Stimulated activated effector memory CD8-positive, alpha-beta T cell treated with anti-CD3 and anti-CD28 coated beads, Interleukin-12 subunit alpha, Interleukin-12 subunit beta, amount 100 ng/mL, for 72 hours (primary cell): ENCODE measurements at places on chromosomes 11 and 22.

GRCh38 chr22:38347944-38348750 lies 30.9 kb upstream of the CSNK1E start:
- DNase-seq: peak; percentile 49

DNA sequence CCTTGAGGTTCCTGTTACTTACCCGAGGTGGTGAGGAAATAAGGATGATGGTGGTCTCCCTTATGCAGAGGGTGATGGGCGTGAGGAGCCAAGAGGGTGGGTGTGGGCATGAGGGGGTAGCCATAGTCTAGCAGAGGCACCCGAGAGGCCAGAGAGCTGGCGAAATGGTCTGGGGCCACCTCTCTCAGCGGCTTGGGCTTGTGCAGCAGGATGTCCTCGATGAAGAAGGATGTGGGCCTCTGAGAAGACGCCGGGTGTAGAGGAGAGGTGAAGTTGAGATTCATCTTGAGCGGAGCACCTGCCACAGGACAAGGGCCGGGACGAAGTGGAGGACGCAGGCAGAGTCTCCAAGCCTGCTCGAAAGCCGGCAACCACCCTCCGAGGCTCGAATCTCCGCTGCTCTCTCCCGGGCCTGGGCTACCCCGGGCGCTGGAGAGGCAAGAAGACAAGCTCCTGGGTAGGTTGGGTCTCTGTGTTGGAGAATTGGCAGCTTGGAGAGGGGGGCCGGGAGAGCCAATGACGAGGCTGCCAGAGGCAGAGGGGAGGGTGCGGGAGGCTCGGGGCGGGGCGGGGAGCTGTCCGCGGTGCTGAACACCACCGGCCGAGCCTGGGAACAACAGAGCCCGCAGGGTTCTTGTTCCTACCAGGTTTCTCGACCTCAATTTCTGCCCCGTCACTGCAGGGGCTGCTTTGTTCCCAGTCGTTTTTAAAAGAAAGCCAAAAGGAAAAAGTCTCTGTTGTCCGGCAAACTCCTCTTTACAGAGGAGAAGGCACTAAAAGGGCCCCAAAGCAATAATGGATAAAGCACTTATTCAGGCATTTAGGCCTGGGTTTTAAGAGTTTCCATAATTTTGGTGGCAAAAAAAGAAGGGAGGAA lies at the start of gene BSX:
Gene BSX, minus strand, starts transcription at position 447 of the 877 bp plus-strand sequence. Its CDS starts 163 bp downstream, at position 284.
- peak; percentile 43 for DNase-seq

- DNase-seq: no peak
Observed at GRCh38 chr11:792873-793272, 3.0 kb upstream of the CEND1 start.

DNA sequence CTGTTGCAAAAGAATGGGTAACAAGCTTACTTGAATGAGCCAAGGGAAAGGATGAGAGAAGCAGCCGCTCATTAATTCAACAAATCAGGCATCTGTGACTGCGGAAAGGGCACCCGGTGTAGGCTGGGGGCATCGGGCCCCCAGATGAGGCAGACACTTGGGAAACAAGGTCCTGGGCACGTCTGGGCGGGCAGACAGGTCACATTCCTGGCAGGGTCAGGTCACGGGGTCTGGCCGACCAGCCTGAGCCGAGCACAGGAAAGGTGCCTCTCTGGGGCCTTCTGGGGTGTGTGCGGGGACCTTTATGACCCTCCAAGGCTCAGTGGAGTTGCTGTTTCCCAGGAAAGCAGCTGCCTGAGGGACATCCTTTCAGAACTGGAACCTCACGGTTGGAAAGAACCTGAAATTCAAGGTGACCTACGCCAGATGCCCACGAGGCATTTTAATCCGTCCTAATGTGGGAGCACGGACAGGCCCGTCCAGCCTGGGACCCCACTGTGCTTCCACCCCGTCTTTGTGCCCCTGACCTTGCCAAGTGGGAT lies 57.1 kb downstream of the ST14 start:
- no peak for DNase-seq

GRCh38 chr11:107043242-107044006 lies 25.1 kb upstream of the GUCY1A2 start:
- no peak for DNase-seq

GRCh38 chr11:63611395-63611747 lies 2.9 kb downstream of the PLAAT3 start:
- no peak for DNase-seq

DNA sequence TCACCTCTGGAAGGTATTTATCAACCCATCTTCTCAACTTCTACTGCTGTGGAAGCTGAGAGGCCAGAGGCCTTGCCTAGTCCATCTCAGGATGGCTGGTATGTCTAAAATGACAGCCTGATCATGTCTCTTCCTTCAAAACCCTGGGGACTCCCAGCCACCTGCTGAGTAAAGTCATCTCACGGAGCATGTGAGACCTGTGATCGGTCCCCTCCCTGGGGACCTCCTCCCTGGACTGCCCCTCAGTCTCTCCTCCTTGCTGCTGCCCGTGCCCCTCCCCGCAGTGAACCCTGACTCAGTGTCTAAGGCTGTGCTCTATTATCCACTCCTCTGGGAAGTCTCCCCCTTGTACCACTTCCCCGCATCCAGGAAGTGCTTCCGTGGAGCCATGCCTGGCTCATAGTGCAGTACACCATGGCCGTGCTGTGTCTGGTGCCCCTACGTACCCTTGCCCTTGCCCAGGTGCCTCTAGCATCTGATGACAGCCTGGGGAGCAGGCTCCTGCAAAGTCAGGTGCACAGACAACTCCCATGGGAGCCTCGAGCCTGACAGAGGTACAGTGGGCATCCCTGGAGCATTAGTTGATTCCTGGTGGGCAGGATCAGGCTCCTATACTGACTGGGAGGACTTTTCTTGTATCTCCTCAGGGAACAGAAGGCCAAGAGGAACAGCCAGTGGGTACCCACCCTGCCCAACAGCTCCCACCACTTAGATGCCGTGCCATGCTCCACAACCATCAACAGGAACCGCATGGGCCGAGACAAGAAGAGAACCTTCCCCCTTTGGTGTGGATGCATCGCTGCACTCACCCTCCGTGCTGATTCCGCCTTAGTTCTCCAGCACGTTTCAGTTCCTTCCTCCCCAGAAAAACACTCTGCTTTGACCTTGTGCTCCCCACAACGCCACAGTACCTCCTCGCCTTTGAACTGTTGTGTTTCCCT lies 13.8 kb downstream of the SMARCB1 start:
- no peak for DNase-seq

DNA sequence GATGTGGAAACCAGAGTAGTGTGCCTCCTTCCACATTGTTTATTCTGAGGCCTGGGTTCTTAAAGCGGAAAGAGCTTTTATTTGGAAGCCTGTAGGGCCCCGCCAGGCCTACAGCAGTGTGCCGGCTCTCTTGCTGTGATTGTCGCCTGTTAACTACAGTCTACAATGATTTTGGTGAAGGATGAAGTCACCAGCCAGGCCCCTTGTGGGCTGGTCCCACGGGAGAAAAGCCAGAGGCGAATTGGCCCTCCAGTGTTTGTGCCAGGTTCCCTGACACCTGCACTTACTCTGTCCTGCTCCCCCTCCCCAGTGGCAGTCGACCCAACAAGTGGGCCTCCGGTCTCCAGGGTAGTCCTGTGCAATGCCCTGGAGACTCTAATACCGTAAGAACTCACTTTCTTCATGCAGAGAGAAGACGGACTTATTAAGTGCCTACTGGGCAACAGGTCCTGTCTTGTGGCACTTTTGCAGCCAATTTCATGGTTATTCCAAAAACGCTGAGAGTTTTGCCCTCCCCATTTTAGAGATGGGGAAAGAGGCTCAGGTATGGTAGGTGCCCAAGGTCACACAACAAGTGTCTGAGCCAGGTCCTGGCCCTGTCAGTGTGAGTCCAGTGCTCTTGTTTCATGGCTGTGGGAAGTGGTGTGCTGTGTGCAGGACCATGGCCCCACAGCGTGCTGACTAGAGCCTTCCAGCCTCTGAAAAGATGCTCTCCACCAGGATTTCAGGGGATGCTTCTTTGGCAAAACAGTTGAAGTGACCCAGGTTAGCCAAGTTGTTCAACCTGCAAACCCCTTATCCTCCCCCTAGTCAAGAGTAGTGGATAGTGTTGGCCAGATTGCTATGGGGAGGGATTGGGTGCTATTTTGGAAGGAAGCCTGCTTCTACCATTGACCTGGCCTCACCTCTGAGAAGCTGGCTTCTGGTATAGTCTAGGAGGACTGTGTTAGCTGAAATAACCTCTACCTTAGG lies 1.4 kb downstream of the MICAL2 start:
- DNase-seq: no peak

DNA sequence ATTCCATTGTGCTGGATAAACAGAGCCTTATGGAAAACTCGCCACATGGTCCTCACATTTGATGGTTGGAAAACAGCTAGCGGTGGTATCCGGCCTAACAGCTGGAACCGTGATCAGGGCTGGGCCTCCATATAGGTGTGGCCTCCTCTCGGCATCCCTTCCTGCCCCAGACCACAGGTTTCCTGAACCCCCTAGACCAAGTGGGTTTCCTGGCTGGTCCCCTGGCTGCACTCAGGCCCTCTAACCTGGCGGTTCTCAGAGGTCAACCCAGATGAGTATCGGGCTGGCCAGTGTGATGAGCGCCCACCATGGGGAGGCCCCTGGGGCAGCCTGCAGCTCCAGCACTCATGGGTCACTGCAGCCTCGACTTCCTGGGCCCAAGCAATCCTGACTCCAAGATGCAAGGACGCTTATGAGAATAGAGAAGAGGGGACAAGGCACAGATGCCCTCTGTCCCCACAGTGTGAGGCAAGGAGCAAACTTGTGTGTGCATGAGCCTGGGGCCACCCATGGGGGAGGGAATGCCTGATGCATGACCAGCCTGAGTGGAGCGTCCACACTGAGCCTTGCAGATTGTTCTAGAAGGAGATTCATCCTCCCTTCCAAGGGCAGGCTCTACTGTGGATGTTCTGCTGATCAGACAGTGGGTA lies 53.4 kb upstream of the WNT7B start:
- no peak for DNase-seq

DNA sequence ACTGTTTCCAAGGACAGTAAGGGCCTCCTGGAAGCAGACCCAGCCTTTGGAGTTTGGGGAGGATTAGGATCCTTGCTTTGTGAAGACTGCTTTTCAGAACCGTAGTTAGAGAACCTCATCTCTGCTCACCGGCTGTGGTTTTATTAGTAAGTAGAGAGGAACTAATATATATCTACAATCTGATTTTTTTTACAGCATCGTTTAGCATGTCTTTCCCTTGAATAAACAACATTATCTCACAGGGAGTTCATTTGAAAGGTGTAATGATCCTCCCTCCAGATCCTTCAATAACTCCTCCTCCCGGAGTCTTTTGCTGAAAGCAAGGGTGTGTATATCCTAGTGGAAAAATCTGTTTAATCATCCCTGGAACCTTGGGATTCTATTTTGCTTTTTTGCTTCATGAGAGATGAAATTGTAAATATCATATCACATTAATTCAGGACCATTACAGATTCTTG lies 132.7 kb downstream of the DBX1 start:
- no peak for DNase-seq

- no peak for DNase-seq
Observed at GRCh38 chr11:119685111-119685746, 43.8 kb downstream of the NECTIN1 start.

DNA sequence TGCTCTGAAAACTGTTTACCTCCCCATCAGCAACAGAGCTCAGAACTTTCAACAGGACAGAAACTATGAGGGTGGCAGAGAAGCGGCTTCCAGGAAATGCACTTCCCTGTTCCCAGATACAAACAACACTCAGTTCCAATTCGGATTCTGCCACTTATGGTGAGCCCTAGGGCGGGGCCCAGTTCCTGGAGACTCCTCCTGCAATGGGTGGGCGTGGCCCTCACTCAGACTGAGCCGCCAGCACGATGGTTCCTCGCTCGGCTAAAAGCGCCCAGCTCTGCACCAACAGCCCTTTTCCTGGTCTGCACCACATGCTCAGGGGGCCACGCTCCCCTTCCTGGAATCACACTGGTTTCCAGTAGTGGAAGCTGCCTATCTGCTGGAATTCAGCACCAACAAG lies 314.1 kb downstream of the CTTN start:
- no peak for DNase-seq

DNA sequence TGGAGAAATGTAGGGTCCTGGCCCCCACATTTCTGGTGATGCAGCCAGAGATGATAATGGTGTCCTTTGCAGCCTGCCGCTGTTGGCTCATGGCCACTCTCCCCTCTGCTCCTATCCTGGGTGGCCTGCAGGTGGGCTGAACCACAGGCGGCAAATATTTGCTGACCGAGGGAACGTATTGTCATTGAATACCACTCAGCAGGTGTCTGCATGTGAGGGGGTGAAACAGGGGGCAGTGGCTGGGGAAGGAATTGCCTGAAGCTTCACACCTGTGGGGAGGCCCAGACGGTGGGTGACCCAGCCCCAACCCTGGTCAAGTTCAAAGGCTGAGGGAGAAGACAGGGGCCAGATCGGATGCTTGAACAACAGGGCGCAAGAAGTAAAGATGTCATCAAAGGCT lies 73.3 kb upstream of the WNT11 start:
- no peak for DNase-seq
